Left lobe of liver (tissue), 2 donors: ENCODE measurements at places on chromosomes 12 and 14.
A peak's percentile ranks its signal among the peaks of the same experiment; 100 is the strongest.

- DNase-seq: no peak
Measured at GRCh38 chr12:11805043-11805442, 155.6 kb downstream of the ETV6 start.

- no peak for DNase-seq
Measured at GRCh38 chr12:123115409-123116121, 35.3 kb downstream of the PITPNM2 start.

DNA sequence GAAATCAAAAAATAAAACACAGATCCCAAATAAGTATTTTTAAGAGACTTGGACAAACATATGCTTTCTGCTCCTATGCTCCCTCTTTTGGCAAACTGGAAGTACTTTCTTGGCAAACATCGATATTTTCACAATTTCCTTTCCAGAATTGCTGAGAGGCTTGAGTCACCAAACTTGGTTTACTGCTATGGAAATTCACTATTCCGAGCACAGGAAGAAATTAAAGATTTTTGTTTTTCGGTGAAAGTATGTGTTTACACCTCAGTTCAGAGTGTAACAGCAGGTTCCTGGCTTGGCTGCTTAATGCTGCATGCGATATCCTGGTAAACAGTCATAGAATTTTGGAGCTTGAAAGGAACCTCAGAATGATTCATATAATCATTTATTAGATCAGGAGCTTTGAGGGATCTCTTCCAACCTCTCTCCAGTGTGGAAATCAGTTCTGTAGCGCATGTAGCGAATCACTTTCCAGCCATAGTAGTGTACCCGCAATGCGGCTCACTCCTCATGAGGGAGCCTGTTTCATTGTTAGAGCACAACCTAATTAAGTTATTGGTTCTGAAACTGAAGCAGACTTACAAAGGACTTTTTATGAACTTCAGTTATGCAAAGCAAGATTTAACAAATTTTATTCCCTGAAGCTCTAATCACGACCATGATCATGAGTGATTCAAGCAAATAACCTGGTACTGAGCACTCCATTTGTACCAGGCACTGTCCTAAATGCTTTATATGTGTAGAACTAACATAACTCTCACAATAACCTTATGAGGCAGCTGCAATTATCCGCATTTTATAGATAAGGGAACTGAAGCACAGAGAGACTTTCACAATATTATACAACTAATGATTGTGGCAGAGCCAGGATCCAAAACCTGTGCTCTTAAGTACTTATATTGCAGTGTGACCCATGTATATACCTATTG, 56.4 kb upstream of the ATP2A2 start:
- DNase-seq: no peak

GRCh38 chr14:52961060-52961639, 10.3 kb upstream of the FERMT2 start:
- DNase-seq: peak; percentile 64

DNA sequence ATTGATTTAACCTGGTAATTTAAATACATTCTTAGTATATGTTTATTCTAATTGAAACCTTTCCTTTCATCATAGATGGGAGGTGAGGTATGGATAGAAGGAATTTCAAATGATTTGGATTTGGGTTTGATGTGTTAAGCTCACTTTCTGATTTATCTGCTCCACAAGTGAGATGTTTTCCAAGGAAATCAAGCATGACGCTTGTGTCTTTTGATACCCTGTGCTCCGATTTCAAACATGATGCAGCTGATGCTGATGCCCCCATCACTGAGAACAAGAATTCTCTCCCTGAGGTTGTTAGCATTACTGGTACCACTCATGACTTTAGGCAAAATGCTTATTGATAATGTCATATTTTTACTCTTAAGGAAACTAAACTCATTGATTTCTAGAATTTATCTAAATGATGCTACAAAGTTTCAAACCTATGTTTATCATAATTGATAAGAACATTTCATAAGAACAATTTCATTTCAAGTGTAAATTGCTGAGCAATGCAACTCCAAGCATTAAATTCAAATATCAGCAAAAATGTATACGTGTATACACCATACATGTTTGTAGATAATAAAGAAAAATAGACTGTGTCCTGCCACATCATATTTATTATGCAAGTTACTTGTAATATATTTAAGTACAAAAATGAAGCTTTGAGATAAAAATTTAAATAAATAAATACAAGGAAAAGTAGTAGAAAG, 75.5 kb upstream of the LRIG3 start:
- no peak for DNase-seq

DNA sequence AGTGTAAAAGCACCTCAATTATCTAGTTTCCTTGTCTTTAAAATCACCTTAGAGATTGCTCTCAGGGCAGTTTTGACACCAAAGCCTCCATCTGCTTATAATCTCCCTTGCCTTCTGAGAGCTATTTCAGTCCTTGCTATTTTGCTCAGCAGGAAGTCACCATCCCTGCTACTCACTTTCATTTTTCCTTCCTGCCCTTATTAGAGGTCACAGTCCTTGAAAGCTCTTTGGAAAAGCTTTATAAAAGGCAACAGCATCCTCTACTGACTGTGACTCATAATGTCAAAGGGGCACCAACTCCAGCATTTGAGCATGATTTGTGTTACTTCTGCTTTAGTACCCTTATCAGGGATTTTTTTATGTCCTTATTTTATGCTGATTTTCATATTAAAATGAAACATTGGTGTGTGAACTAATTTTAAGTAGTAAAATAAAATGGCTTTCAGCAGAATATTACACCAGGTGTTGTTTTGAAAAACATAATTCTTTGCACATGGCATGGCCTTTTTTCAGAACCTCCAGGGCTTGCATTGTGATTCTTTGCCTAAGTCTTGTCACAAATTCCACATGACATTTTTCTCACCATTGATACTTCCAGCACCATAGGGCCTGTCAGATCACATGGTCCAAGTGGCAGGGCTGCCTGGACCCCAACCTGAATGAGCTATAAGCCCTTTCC, 213.0 kb downstream of the ADAMTS20 start:
- DNase-seq: no peak

- no peak for DNase-seq
Measured at GRCh38 chr12:52676163-52676562, 4.0 kb downstream of the KRT1 start.

GRCh38 chr14:21092273-21093011, 6.0 kb downstream of the ZNF219 start:
- peak; percentile 87 for DNase-seq

DNA sequence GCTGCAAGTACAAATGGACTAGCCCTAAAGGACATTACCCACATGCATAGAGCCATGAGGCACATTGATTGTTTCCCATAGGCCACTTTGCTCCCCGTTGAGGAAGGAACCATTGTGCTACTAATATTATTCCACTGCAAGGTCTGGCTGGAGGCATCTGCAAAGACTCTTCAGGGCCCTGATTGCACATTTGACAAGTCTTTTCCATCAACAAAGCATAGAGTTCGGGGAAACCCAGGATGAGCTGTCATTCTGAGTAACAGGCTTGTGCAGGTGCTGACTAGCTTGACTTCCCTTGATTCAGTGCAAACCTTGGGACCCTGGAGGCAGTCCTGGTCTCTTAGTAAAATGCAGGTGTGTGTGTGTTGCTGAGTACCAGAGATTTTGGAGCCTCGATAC, 73.8 kb downstream of the SUSD6 start:
- no peak for DNase-seq

DNA sequence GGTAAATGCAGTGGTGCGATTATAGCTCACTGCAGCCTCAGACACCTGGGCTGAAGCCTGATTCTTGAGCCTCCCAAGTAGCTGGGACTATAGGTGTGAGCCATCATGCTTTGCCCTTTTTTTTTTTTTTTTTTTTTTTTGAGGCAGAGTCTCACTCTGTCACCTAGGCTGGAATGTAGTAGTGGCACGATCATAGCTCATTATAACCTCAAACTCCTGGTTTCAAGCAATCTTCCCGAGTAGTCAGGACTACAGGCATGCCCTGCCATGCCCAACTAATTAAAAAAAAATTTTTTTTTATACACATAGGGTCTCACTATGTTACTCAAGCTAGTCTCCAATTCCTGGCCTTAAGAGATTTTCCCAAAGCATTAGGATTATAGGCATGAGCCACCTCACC, 6.9 kb downstream of the ATP2A2 start:
- no peak for DNase-seq

- no peak for DNase-seq
Measured at GRCh38 chr12:72286526-72286925, 14.4 kb downstream of the TRHDE start.

DNA sequence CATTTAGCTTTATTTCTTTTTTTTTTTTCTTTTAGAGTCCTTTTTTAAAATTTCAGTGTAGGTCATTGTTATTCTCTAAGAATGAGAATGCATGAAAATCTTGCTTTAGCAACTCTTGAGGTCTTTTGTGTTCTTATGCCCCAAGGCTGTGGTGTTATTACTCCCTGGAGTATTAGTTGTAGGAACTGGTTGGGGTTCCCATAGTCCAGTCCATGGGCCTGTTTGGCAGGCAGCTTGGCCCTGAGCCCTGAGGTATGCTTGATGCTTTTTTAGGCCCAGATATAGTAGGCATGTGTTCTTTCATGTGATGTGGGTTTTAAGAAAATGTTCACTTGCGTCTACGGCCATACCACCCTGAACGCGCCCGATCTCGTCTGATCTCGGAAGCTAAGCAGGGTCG, 1.6 kb downstream of the FAM234B start:
- no peak for DNase-seq

GRCh38 chr12:57039016-57039798, 10.7 kb downstream of the MYO1A start:
- no peak for DNase-seq

GRCh38 chr12:123021688-123022604, 41.5 kb downstream of the ARL6IP4 start:
- DNase-seq: no peak

DNA sequence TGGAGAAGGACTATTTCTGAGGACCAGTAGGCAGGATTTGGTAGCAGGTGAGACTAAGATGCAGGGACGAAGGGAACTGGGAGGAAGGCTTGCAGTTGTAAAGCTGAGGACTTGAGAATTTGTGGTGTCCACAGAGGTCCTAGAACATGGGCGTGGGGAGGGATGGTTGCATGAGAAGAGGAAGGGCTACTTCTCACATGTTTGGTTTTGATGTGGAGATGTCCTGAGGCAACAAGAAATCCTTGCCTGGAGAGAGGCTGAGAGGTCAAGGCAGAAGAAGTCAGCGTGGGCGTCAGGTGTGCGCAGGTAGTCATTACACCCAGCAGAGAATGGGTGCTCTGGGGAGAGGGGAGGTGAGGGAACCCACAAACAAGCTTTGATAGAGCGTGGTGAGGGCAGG, 5.7 kb upstream of the RABGGTA start:
- DNase-seq: no peak
